ENCODE measurements at places on chromosomes 12 and 14. TPM values are rescaled to one million over a fixed set of nuclear protein-coding genes. Genes with fewer than 3 reads are reported as not detected.

The CBLN3 gene
- 1.5 TPM for polyA plus RNA-seq

The KRT81 gene
- polyA plus RNA-seq: 3,445 TPM

The IFNG-AS1 gene
- not detected for polyA plus RNA-seq

The BHLHE41 gene
- polyA plus RNA-seq: 1.1 TPM

The GLT8D2 gene
- polyA plus RNA-seq: 0.27 TPM

The KCNA5 gene
- polyA plus RNA-seq: not detected

The KRT72 gene
- polyA plus RNA-seq: not detected

The AQP2 gene
- not detected for polyA plus RNA-seq

The LRRK2 gene
- polyA plus RNA-seq: 5.2 TPM

The CHGA gene
- 0.70 TPM for polyA plus RNA-seq

The OR2AP1 gene
- not detected for polyA plus RNA-seq

The KLRG1 gene
- polyA plus RNA-seq: 4.8 TPM

The ANAPC5 gene
- 91.6 TPM for polyA plus RNA-seq

The BTBD6 gene
- polyA plus RNA-seq: 33.9 TPM

The DEPDC4 gene
- polyA plus RNA-seq: 2.3 TPM

The RD3L gene
- not detected for polyA plus RNA-seq

The SEC23A gene
- 105 TPM for polyA plus RNA-seq

The OR4Q2 gene
- not detected for polyA plus RNA-seq

The PTPRO gene
- not detected for polyA plus RNA-seq

All from A549 (cell line).